ENCODE measurements at places on chromosomes 6 and 20. TPM values are rescaled to one million over a fixed set of nuclear protein-coding genes. Genes with fewer than 3 reads are reported as not detected.
A peak's percentile ranks its signal among the peaks of the same experiment; 100 is the strongest.

- no peak overlapping the region for H3K27ac ChIP-seq
- peaks cover 5% of the 10 kb centered on the region for H3K4me1 ChIP-seq
- H3K36me3 ChIP-seq = peaks cover 8% of the 10 kb centered on the region
- H3K4me3 ChIP-seq = no peak overlapping the region
These were observed 97.9 kb downstream of the SULF2 start for GRCh38 chr20:47687095-47687987.

Gene HLA-DQB2
- total RNA-seq = 8.3 TPM

Gene NOTCH4
- total RNA-seq = 1.0 TPM

DNA sequence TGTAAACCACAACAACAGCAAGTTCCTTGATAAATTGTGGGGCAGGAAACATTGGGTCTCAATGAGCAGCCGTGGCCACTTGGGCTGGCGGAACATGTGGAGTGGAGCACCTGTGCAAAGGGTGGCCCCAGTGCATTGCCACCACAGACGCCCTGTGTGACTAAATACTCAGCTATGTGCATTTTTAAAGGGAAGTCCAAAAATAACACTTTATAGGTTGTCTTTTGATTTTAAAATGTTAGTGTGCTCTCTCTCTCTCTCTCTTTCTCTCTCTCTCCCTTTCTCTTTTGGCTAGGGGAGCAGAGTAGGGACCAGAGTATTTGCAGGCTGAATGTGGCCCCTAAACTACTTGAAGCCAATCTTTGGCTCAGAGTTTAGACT, 236.3 kb downstream of the BCAS1 start:
- H3K27ac ChIP-seq = peak overlapping the region; percentile 95
- peaks cover 28% of the 10 kb centered on the region for H3K4me1 ChIP-seq
- no peak for DNase-seq
- no peaks in the 10 kb centered on the region for H3K36me3 ChIP-seq
- no peak overlapping the region for H3K4me3 ChIP-seq

GRCh38 chr6:145813285-145814034, 1.1 kb downstream of the FBXO30 start:
- H3K4me1 ChIP-seq = peaks cover 25% of the 10 kb centered on the region
- peak overlapping the region; percentile 39 for H3K27ac ChIP-seq
- no peak for DNase-seq
- no peaks in the 10 kb centered on the region for H3K36me3 ChIP-seq
- peak overlapping the region; percentile 87 for H3K4me3 ChIP-seq

Gene TPD52L1
- not detected for total RNA-seq

DNA sequence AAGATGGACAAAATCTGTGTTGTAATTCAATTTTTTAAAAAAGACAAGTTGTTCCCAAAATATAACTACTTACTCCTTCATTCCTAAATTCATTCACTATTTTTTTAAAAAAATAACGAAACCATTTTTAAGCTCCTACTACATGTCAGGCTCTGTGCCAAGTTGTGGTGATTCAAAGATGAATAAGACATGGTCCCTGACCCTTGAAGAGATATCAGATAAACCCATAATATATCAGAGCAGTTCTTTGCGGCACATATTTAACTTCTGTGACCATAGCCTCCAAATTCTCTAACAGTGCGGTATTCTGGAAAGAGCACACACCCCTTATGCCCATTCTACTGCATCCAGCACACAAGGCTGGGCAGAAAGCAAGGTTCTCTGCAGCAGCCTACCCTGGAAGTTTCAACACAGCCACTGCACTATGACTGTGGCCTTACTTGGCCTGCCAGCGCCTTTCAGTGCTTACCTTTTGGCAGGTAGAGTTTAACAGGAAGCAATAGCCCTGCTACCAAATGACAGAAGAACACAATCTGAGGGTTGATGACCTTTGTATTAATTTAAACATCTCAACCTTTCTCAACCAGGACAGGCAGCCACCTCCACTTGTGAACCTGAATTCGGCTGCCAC, 406.5 kb downstream of the BTBD9 start:
- H3K4me1 ChIP-seq = peaks cover 8% of the 10 kb centered on the region
- H3K27me3 ChIP-seq = no peaks in the 10 kb centered on the region
- DNase-seq = no peak
- H3K27ac ChIP-seq = no peak overlapping the region

- H3K27ac ChIP-seq = no peak overlapping the region
- peaks cover 6% of the 10 kb centered on the region for H3K36me3 ChIP-seq
- H3K4me3 ChIP-seq = no peak overlapping the region
- H3K27me3 ChIP-seq = peaks cover 20% of the 10 kb centered on the region
These were observed 292.0 kb downstream of the CDH26 start for GRCh38 chr20:60250251-60250650.

- DNase-seq = no peak
- H3K4me3 ChIP-seq = no peak overlapping the region
- H3K27me3 ChIP-seq = peaks cover 32% of the 10 kb centered on the region
- no peak overlapping the region for H3K27ac ChIP-seq
- no peaks in the 10 kb centered on the region for H3K36me3 ChIP-seq
- no peaks in the 10 kb centered on the region for H3K4me1 ChIP-seq
These were observed 61.2 kb downstream of the VEGFA start for GRCh38 chr6:43831191-43831590.

DNA sequence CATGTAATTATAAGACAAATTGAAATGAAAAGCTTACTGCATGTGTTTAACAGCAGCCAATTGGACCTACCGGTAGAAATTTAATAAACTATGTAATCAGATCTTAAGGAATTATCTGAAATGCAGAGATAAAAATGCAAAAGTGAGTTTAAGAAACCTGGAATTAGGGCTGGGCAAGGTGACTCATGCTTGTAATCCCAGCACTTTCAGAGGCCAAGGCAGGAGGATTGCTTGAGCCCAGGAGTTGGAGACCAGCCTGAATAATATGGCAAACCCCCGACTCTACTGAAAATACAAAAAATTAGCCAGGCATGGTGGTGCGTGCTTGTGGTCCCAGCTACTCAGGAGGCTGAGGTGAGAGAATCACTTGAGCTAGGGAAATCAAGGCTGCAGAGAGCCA, 74.1 kb downstream of the HFE start:
- H3K36me3 ChIP-seq = peaks cover 7% of the 10 kb centered on the region
- H3K27me3 ChIP-seq = no peaks in the 10 kb centered on the region
- H3K27ac ChIP-seq = peak overlapping the region; percentile 98
- peaks cover 42% of the 10 kb centered on the region for H3K4me1 ChIP-seq
- no peak overlapping the region for H3K4me3 ChIP-seq

- H3K27ac ChIP-seq = peak overlapping the region; percentile 77
- peaks cover 11% of the 10 kb centered on the region for H3K4me1 ChIP-seq
- DNase-seq = peak; percentile 20
- no peaks in the 10 kb centered on the region for H3K27me3 ChIP-seq
These were observed 757 bp upstream of the SAMD3 start for GRCh38 chr6:130223508-130223907.

DNA sequence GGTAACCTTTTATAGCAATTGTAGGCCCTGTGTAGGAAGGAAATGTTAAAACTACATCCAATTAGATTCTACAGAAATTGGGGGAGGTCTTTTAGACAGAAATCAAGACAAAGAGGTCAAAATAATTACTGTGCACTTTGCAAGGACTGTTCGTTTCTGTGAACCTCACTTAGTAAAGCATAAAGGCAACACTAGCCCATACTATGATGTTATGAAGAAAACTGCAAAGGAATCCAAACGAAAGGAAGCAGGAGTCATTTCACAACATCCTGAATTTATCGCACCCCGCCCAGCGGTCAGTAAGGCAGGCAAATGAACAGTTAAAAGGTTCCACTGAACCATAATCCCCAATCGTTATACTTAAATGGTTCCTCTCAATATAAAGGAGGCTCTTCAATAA, 429.5 kb upstream of the ARID1B start:
- DNase-seq = no peak
- H3K27ac ChIP-seq = no peak overlapping the region
- H3K4me1 ChIP-seq = peaks cover 8% of the 10 kb centered on the region
- H3K27me3 ChIP-seq = no peaks in the 10 kb centered on the region

DNA sequence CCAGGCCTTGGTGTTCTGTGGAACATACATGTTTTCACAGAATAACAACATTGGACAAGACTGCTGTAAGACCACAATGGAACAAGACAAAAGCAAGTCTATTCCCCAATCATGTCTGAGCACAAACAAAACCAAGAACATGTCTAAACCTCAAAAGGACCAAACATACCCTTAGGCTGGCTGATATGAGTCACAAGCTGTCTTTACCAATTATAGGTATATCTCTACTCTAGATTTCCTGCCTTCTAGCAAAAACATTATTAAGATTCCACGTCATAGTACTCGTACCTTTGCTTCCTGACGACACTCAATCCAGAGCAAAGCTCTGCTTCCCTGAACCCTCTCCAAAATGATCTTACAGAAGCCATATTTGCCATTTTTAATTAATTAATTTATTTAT, 15.4 kb upstream of the L3MBTL1 start:
- peaks cover 14% of the 10 kb centered on the region for H3K27me3 ChIP-seq
- no peak for DNase-seq
- no peaks in the 10 kb centered on the region for H3K4me1 ChIP-seq
- H3K4me3 ChIP-seq = no peak overlapping the region

Gene APOM
- total RNA-seq = 2.9 TPM

GRCh38 chr6:126824226-126824625, 294.2 kb upstream of the RSPO3 start:
- H3K27ac ChIP-seq = no peak overlapping the region
- no peak for DNase-seq
- no peaks in the 10 kb centered on the region for H3K36me3 ChIP-seq
- no peaks in the 10 kb centered on the region for H3K4me1 ChIP-seq
